ENCODE measurements at places on chromosomes 1 and 21.

- DNase-seq = no peak
Observed at GRCh38 chr1:44237721-44238457, 24.6 kb downstream of the DMAP1 start.

- DNase-seq = no peak
Observed at GRCh38 chr1:32263744-32264143, 12.7 kb downstream of the LCK start.

- no peak for DNase-seq
Observed at GRCh38 chr1:109392037-109392787, 5.5 kb downstream of the SORT1 start.

GRCh38 chr1:24186993-24187790 lies at the start of gene IFNLR1:
Gene IFNLR1, minus strand, starts transcription at chr1:24187289. Its CDS starts 41 bp downstream, at chr1:24187248.
- no peak for DNase-seq

DNA sequence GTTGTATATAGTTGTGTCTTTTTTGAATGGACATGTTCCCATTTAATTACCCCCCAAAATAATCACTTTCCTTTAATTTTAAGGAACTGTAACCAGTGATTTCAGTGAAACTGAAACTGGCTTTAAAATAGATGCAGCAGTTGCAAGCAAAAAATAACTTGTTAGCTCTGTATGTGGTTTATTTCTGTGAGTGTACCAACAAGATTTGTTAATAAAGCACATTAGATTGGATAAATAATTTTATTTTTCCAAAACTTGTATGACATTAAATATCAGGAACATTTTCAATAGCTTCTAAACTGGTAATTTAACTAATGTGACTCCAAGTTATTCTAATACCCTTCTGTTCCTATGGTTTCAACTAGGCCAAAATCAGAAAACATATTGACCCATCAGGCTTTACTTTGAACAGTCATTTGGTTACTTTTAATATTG lies 184.3 kb upstream of the CACYBP start:
- no peak for DNase-seq

GRCh38 chr1:7296968-7297367 lies 474.1 kb upstream of the VAMP3 start:
- DNase-seq = no peak

DNA sequence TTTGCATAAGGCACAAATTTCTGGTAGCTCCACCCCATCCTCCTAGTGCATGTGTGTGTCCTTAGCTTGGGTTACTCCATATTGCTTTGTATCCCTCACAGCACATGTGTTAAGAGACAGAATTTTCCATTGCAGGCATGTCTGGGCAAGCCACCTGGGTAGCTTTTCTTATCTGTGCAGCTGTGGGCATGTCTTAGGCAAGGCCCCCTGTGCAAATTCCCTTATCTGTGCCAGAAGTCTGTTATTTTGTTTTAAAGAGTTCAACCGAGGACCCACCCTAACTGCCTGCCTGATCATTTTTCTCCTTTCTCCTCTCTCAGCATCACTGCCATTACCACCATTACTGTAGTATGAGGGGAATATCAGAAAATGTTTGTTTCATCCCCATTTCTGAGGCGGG lies 131.9 kb downstream of the CYYR1 start:
- DNase-seq = no peak

GRCh38 chr1:7442036-7442435 lies 329.1 kb upstream of the VAMP3 start:
- DNase-seq = no peak

DNA sequence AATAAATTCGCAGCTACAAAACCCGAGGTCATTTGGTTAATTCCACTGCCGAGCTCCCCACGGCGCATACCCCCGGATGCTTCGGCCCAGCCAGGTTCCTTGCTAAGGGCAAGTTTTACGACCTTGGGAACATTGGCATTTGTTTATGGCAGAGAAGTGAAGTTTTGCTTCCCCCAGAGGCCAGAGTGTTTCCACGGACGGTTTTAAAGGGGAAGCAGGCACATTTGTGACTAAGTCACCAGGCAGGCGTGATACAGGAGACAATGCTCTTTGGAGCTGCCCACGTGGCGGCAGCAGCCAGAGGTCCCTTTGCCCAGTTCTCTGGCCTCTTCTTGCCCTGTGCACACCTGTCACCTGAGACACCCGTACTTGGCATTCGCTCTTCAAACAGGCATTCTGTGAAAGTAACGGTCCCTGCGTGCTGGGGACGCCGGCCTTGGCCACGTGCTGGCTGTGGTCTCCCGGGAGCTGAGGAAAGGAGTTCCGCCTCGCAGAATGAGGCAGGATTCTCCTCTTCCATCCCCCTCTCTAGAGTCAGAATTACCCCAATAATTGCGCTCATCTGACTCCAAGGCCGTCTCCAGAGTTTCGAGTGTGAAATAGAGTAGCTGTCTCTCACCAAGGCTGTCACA lies 138.3 kb downstream of the PRDM16 start:
- DNase-seq = no peak

DNA sequence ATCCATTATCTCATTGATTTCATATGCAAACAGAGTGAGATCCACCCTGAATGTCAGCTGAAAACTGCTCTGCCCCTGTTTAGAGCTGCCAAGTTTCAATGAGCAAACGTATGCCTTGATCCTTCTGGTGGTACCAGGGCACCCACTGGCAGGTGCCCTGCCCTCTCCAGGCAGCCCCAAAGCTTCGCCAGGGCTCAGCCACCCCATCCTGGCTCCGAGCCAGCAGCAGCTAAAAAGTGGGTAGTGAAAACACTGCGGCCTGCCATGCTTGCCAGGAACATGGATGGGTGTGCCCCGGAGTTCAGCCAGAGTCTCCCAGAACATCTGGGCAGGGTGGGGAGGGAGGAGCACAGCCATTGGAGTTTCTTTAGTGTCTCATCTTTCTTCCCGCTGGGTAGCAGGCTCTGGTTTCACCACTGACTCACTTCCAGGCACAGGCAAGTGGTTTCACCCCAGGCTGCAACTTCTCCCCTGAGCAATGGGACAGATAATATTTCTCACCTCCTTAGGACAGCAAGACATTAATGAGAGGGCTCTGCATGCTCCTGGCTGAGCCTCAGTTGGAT lies 8.1 kb upstream of the LMX1A start:
- no peak for DNase-seq

DNA sequence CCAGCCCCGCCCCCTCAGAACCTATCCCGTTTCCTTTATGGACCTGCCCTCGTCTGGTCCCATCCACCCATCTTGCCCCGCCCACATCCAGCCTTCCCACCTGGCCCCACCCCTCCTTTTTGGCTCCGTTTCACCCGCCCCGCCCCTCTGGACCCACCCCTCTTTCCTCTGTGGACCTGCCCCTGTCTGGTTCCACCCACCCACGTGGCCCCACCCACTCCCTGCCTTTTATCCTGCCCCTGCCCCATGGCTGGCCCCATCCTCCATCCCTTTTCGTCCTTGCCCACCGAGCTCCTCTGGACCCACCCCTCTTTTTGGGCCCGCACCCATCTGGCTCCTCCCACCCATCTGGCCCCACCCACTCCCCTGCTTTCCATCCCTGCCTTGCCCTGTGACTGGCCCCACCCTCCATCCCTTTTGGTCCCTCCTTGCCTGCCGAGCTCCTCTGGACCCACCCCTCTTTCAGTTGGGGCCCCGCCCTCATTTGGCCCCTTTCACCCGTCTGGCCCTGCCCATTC lies 177.3 kb downstream of the CAMTA1 start:
- no peak for DNase-seq

- DNase-seq = no peak
Observed at GRCh38 chr1:244735404-244735803, 82.5 kb downstream of the DESI2 start.

DNA sequence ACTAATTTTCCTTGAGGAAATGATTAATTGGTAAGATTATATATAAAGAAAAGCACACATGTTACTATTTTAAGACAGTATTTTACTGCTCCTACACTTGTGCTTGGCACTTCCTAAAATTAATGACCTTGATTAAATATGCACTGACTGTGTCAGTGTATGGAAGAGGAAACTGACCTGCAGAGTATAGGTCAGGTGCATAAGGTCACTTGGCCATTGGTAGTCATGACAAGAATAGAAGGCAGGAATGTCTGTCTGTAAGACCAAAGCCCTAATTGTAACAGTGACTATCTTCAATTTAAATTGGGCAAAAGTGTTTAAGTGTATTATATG lies 128.0 kb upstream of the KCNK2 start:
- no peak for DNase-seq

DNA sequence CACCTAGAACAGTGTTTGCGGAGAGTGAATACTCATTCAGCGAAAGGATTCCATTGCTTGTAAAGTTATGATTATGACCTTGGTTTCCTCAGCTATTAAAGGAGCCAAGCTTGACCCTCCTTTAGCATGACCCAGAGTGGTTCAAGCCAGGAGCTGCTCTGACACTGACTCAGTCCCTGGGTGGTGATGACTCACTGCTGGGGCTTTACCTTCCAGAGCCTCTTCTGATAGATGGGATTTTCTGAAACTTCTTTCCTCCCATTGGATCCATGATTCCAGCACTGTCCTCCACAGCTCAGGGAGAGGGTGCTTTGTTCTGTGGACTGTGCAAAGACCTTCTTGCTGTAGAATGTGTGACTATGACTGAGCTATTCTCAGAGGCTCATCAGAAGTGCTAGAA lies 77.4 kb downstream of the S1PR1 start:
- DNase-seq = no peak

DNA sequence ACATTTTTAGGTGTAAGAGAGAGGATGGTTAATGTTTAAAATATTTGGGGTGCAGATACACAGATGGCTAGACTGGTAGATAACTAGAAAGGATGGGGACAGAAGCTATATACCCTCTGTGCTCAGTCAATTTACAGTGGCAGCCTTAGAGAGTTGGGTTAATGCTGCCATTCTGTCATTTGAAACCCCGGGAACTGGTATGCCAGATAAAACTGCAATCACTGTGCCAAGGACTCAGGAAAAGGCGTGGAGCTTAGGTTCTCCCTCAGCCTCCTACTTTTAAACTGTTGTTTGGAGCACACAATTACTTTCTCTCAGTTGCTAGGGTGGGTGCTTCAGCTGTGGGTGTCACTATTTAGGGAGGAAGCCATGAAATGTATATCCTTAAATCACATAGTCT lies 90.0 kb upstream of the HNRNPU start:
- no peak for DNase-seq

GRCh38 chr1:225772848-225773247 lies 4.8 kb upstream of the SRP9 start:
- no peak for DNase-seq

GRCh38 chr1:70426154-70427131 lies 15.4 kb downstream of the CTH start:
- DNase-seq = no peak

- DNase-seq = no peak
Observed at GRCh38 chr1:154869351-154870114, 548 bp downstream of the KCNN3 start.

DNA sequence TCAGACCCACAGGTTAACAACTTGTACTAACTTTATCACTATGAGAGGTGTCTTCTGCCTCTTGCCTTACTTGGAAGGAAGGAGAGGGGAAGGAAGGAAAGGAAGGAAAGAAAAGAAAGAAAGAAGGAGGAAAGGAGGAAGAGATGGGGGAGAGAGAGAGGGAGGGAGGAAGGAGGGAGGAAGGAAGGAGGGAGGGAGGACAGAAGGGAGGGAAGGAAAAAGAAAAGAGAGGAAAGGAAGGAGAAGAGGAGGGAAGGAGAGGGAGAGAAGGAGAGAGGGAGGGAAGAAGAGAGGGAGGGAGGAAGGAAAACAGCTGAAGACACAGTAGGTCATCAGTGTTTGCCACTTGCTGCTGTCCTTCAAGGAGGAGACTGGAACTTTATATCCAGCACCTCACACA lies 5.3 kb upstream of the SIPA1L2 start:
- no peak for DNase-seq

DNA sequence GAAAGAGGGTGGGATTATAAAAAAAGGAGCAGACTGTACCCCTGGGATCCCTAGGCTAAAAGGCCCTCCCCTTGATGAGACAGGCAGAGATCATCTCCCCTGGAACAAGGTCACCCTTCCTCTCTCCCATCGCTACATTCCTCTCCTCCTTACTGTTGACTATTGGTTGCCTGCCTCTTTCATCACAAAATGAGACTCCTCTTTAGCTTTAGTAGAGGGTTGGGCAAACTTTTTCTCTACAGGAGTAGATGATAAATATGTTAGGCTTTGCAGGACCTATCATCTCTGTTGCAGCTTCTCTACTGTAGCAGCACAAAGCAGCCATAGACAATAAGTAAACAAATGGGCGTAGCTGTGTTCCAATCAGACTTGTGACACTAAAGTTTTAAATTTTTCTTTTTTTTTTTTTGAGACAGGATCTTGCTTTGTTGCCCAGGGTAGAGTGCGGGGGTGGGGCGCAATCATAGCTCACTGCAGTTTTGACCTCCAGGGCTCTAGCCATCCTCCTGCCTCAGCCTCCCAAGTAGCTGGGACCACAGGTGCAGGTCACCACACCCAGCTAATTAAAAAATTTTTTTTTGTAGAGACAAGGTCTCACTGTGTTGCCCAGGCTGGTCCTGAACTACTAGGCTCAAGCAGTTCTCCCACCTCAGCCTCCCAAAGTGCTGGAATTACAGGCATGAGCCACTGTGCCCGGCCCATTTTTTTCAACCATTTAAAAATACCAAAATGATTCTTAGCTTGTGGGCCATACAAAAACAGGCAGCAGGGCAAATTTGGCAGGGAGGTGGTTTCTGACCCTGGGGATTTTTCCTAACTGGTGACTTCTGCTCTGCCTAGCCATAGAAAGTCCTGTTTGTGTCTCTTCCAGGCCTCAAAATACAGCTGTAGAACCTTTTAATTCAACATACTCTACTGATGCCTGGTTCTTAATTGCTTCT lies 15.1 kb downstream of the MCL1 start:
- DNase-seq = no peak

DNA sequence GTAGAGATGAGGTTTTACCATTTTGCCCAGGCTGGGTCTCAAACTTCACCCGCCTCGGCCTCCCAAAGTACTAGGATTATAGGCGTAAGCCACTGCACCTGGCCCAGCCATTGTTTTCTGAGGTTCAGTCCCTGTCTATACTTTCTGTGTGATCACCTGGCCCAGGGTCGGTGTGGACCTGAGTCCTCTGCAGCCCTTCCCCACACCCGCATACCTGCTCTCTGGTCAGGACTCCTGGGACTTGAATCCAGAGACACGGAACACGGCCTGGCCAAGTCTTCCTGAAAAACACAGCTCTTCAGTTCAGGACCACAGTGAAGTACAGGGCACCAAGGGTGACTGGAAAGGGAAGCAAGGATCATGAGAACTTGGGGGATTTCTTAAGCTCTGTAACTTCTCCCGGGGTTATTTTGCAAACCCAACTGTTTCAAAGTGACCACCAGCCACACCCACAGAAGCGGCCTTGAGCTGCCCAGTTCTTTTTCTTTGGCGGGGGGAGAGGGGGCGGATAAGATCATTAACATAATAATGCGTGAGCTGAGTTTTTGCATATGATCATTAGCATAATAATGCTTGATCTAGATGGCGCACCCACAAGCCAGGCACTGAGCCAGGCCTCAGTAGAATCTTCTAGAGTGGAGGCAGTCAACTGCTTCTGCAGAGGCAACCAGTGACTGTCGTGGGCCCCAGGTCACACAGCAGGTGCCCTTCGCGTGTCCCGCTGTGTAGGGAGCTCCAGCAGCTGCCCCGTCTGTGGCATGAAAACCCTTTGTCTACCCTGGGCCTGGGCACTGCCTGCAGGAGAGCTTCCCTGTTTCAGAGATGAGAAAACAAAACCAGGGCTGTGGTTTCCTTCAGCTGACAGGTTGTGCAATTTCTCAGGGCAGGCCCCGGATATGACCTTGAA lies 1.7 kb upstream of the NADK start:
- peak; percentile 89 for DNase-seq

- no peak for DNase-seq
Observed at GRCh38 chr1:190119683-190120082, 358.0 kb downstream of the BRINP3 start.

All from HL-60 (cell line).